Choroid plexus epithelial cell (primary cell): ENCODE measurements at places on chromosomes 11 and 22.

- DNase-seq: no peak
These were observed 20.0 kb downstream of the APLNR start for GRCh38 chr11:57217053-57217452.

GRCh38 chr11:126385991-126386728 lies 30.7 kb downstream of the ST3GAL4 start:
- DNase-seq: no peak

DNA sequence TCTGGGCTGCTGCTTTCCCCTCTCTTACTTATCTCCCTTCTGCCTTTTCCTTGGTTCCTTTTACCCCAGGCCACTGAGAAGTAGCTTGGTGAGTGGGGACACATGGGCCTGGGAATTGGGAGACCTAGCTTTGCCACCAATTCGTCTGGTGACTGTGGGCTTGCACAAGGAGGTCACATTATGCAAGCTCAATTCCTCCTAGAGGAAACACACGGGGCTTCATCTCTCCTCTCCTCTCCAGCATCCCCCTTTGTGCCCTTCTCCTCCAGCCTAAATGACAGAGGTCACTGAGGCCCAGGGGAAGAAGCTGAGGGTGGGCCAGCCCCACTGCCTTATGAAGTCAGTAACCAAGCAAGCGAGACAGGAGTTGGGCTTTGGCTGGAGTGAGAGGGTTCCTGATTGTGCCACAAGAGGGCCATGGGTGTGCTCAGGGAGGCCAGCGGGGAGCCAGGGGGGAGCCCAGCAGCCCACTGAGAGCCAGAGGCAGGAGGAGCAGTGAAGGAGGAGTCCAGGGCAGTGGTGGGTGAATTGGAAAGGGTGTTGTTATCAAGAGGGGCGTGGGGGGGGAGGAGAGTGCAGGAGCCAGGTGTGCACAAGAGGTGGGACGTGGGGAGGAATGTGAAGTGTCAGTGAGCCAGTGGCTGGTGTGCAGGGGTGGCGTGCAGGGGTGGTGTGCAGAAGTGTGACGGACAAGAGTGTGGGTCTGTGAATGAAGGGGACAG lies 2.0 kb downstream of the CLCF1 start:
- DNase-seq: peak; percentile 62

GRCh38 chr11:40921246-40921645 lies 538.2 kb downstream of the LRRC4C start:
- DNase-seq: no peak

DNA sequence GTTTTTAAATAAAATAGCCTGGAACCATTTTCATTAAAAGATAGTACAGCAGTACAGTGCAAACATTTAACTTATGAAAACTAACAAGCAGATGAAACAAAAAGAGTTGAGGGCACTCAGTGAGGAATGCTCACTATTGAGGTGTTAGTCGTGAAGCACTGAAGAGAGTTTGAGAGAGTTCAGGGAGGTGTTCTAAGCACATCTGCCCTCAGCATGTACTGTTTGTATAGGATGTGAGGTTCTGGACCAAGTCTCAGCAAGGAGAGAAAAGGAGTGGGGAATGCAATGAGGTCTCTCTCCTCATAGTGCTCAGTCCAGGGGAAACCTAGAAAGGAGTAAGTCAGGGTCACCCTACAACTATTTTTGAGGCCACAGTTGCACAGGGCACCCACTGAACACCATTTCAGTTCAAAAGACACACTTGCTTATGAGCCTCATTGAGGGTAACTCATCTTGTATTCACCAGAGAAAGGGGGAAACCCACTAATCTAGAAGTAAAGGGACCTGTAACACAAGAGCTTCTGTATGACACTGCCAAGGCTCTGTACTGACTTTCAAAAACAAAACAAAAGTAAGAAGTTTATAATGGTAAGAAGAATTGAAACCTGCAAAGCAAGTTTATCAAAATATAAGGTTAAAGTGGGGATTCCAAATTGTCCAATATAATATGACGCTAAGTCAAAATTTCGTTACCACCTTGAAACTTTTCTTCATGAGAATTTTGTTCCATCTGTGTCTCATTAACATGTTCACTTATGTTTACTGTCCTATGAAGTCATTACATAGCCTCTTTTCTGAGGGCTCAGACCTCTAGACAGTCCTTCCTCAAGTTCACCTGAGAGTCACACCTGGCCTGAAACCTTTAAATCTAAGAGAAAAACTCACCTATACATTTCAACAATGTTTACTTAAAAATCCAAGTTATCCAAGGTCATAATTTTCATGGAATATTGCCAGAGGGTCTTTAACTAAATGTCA lies 275.3 kb downstream of the ETS1 start:
- no peak for DNase-seq

- DNase-seq: peak; percentile 25
These were observed 24.8 kb downstream of the RNF169 start for GRCh38 chr11:74773476-74773875.

DNA sequence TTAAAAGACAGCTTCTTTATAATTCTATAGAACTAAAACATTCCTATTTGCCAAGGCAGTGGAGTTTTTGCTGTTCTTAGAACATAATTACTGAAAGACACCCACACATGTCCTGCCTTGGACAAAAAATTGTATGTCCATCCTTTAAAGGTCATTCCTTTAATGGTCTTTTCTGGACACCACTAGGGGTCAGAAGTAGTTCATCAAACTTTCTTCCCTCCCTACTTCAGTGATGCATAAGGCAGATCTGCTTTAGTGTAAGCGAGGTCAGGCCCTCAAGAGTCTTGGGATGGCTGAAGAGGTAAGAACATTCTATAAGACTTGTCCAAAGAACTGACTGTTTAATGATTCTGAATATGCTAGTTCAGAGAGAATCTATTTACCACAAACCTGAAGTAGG lies 4.3 kb upstream of the OR51V1 start:
- DNase-seq: peak; percentile 91

GRCh38 chr11:12232817-12233601 lies 122.6 kb downstream of the MICAL2 start:
- DNase-seq: peak; percentile 80

- no peak for DNase-seq
These were observed 85.6 kb downstream of the PIWIL4 start for GRCh38 chr11:94652735-94653284.

DNA sequence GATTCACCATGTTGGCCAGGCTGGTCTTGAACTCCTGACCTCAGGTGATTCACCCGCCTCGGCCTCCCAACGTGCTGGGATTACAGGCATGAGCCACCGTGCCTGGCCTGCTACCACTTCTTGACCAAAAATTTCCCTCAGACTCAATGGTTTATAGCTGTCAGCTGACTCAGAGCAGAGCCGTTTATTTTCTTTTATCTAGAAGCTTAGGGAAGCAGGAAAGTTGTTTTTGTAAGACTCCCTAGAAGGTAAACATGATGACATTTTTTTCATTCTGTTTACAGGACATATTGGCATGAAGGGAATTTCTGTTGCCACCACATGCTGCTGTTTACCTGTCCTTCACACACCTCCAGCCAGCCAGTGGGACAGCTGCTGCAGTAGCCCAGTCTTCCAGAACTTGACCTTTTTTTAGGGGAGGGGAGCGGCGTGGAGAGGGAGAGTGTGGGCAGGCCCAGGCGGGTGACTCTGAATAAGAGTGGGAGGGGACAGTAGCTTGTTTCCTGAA lies 56.1 kb upstream of the PTPRJ start:
- no peak for DNase-seq

GRCh38 chr22:19815823-19816290 lies 38.8 kb downstream of the GNB1L start:
- no peak for DNase-seq

- no peak for DNase-seq
These were observed 46.2 kb upstream of the CSTF3 start for GRCh38 chr11:33207408-33207985.

- no peak for DNase-seq
These were observed 32.9 kb downstream of the SCUBE1 start for GRCh38 chr22:43310311-43310710.

DNA sequence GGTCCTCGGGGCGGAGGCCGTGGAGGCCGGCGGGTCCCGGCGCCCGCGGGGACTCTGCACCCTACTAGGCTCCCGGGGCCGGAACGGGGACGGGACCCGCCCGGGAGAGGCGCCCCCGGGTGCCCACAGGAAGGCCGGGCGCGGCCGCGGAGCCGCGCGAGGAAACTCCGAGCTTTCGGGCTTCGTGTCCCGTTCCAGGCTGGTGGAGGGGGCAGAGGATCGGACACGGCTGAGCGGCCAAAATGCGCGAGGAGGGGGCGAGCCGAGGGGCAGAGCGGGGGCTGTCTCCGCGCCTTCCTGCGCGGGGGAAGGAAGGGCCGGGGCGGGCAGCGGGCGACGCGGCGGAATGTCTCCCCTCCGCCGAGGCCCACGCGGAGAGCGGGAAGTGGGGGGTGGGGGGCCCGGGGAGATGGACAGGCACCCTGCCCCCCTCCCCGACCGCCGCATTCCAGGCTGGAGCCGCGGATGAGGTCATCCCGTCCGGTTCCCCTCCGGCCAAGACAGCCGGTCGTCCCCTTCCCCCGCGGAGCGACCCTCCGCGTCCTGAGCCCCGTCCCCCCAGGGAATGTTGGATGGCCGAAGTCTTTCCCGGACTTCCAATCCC lies 430 bp downstream of the CDC42EP1 start:
- DNase-seq: peak; percentile 61

DNA sequence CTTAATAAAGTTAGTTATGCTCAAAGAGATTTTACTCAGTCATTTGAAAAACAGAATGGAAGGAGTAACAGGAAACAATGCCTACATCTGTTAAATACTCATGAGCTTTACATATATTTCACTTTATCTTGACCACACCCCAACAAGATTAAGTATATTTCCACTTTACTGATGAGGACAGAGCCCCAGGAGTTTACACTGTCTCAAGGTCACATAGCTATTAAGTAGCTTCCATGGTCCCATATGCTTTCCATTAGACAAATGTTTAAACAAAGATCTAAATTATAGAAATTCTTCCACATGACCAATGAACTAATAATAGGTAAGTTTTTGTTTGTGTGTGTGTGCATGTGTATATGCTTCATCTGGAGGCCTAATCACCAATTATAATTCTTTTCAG lies 30.2 kb downstream of the MRTFA start:
- no peak for DNase-seq

- no peak for DNase-seq
These were observed 89.7 kb downstream of the EFCAB6 start for GRCh38 chr22:43722444-43722843.

DNA sequence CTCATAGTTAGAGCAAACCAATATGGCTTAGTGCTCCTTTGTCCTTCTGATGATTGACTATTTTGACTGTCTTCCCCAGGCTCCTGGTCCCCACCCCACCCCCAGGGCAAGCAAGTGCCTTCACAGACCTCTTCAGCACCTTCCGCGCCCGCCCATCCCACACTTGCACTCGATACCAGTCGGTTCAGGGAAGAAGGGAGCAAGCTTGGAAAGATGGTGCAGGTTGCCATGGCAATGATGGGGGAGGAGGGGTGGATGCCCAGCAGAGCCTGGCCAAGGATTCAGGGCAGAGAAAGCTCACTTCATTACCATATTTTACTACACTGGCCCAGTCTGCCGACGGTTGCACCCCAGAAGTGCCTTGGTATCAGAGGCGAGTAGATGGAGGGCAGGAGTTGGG lies 2.2 kb downstream of the TMEM132A start:
- DNase-seq: no peak

GRCh38 chr11:23765682-23766252 lies 731.1 kb upstream of the LUZP2 start:
- DNase-seq: peak; percentile 43

DNA sequence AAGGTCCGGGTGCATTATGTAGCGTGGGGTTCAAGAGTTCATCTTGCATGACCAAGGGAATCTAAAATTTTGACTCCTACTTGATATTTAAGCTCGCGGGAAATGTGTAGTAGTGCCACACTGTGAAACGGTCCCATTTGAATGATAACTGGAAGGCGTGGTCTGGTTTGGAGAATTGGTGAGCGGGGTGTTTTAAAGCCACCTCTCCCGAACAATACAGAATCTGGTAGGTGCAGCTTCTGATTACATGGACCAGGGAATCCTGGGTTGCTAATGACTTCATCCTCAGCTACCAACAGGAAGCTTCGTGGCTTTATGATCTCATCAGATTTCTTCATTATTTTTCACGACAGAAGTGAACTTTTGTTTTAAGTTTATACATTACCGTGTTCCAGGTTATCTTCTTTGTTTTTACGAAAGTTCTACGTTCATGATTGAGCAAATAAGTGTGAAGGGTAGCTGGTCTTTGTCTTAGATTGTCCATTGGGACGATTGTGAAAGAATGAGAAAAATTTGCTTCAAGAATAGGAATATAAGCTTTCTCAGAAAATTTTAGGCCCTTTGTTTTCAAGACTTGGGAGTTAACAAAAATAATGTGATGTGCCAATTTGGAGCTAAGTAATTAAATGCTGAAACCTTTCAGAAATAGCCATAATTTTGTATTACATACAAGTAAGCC lies 1.7 kb downstream of the QSER1 start:
- DNase-seq: peak; percentile 90

- DNase-seq: no peak
These were observed 153.0 kb downstream of the SPATA19 start for GRCh38 chr11:133692126-133692934.

DNA sequence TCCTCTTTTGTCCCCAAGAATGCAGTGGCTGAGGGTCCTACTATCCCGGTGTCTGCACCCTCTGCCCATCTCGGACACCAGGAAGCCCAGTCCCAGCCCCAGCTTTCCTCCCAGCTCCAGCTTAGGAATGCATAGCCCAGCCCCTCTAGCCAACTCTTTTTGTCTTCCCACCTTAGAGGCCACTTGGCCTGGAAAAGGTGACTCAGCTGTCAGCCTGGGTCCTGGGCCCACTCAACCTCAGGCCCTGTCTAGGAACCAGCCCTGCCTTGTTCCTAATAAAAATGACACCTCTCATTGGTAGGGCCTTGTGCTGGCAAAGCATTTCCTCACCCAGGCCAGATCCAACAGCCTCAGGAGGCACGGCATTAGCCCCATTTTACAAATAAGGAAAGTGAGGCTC lies 28.2 kb downstream of the PDE2A start:
- DNase-seq: no peak

DNA sequence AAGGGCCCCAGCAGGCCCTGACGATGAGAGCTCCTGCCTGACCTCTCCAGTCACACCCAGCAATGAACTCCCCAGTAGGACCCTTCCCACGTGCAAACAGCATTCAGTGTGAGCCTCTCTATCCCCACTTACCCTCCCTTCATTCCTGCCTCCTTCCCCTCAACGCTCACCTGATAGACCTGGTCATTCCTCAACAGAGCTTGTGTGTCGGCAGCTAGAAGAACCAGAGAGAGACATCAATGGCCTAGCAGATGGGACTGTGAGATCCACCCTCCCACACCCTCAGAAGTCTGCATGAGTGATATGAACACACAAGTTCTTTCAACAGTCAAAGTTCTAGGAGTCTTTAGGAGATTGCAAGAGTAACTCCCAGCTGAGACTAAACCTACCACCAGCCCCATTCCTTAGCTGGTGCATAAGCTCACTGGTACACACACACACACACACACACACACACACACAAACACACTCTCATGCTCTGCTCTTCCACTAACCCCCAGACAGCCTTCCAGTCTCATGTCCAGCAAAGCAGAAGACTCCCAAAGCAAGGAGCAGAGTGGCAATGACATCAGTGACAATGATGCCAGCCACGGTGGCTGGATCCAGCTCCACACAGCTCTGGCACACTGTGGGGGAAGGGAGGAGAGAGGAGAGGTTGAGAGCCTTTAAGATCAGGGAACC lies 3.1 kb downstream of the CD3D start:
- DNase-seq: no peak

- DNase-seq: no peak
These were observed 53.2 kb upstream of the BID start for GRCh38 chr22:17827466-17827865.
